ENCODE measurements at places on chromosomes 7 and 10.

DNA sequence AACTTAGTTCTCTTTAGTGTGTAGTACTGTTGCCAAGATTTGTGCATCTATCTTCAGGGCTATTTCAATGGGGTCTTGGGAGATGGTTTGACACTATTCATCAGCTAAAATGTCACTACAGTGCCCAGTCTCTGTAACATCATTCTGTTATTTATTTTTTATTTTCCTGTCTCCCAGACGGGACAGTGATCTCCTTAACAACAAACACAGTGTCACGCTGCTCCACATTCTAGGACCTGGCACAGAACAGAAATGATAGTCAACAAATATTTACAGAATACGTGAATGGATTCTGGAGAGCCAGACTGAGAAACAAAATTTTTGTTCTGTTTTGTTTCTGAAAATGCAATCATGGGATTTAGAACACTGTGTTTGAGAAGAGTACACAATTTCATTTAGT is 937.7 kb upstream of the LRRN3 start:
- no peak for DNase-seq

DNA sequence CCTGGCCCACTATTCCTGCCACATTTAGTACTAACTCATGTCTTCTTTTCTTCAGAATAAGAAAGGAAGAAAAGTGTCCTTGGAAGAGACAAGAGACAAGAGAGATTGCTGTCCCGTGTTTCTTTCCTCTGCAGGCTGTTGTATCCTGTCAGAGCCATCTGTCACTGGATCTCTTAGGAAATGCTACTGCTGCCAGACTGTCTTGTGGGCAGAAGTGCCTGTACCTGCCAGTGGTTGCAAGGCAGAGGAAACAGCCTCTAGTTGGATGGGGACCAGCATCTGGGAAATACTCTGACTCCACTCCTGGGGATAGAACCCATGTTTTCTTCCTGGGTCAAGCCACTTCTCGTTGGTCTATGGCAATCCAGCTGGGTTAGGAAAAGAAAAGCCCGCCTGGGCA is 16.7 kb upstream of the MAP3K8 start:
- no peak for DNase-seq

DNA sequence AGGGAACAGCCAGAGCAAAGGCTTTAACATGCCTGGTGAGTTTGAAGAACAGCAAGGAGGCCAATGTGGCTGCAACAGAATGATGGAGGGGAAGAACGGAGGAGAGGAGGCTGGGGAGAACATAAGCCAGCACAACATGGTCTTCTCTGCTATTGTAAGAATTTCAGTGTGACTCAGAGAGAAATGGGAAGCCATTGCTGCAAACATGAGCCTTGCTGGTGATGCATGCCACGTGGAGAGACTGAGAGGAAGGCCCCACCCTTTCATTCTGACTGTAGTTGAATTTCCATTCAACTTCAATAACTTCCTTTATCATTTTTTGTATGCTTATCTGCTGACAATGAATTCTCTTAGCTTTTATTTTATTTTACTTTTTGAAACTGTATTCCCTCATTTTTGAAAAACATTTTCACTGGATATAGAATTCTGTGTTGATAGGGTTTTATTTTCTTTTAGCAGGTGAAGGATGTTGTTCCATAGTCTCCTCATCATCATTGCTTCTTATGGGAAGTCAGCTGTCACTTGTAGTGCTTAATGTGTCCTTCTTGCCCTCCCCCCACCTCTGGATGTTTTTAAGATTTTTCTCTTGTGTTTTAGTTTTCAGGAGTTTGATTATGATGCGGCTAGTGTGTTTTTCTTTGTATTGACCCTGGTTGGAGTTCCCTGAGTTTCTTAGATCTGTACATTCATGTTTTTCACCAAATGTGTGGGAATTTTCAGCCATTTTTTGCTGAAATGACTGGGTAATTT is 46.4 kb upstream of the LEP start:
- DNase-seq = no peak

- DNase-seq = no peak
Measured at GRCh38 chr10:7672341-7673134, 5.8 kb upstream of the ITIH5 start.

DNA sequence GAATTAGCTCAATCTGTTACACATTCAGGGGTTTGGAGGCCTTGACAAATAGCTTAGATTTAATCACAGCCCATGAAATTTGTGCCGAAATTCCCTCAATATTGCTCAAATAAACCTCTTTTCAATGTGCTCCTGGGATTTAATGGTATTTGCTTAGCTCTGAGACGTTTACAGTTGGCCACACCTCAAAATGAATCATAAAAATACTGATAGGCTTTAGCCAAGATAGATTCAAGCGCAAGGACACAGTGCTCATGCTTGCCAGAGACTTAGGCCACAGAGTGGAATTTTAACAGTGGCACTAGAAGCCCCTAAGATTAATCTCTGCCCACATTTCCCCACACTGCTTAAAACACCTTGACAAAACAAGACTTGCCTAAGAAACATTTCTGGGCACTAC is 2.3 kb upstream of the SEMA3C start:
- no peak for DNase-seq

DNA sequence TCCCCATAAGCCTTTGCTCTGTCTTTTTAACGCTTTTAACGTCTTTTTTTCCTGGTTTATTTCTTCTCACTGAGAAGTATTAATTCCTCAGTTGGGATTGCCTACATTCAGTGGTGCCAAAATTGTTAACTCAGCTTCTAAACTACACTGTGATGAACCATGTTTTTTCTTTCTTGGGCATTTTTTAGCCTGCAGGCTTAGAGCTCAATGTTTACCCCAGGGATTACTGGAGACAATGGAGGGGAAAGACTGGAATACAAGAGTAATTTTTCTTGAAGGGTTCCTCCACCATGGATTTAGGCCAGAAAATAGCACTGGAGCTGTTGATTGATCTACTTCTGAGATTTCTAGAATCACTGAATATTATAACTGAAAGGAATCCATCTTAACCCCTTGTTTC is 19.8 kb downstream of the STAMBPL1 start:
- no peak for DNase-seq

- no peak for DNase-seq
Measured at GRCh38 chr7:30469303-30469702, 9.3 kb downstream of the NOD1 start.

DNA sequence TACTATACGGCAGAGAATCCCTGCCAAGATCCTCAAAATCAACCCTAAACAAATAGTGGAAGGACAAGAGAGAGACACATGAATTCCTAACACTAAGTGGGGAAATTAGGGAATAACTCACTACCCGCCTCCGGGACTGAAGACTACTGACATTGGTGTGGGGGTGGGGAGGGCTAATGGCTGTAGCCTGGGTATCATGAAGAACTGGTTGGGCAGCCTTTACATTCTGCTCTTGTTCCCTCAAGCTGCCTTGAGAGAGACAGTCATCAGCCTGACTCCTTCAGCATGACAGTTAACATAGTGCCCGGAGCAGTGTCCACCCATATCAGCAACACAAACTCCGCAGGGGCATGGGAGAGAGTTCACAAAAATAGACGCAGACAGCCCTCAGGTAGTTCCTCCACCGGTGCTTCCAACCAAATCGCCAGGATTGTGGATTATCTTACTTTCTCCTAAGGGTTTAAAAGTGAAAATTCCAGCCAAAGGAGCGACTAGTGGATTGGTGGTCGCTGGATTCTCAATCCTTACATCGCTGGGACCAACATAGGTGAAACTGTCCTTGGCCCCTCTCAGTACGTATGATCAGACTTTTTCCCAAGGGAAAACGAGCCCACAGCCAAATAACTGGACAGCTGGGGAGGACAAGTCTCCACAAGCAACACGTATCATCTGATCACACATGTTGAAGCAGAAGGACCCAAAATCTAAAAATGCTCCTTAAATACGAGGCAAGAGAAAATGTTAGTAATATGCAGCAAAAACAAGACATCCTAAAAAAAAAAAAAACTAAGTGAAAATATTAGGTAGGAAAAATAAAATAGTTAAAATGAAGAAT is 22.6 kb downstream of the TMEM254 start:
- DNase-seq = no peak

DNA sequence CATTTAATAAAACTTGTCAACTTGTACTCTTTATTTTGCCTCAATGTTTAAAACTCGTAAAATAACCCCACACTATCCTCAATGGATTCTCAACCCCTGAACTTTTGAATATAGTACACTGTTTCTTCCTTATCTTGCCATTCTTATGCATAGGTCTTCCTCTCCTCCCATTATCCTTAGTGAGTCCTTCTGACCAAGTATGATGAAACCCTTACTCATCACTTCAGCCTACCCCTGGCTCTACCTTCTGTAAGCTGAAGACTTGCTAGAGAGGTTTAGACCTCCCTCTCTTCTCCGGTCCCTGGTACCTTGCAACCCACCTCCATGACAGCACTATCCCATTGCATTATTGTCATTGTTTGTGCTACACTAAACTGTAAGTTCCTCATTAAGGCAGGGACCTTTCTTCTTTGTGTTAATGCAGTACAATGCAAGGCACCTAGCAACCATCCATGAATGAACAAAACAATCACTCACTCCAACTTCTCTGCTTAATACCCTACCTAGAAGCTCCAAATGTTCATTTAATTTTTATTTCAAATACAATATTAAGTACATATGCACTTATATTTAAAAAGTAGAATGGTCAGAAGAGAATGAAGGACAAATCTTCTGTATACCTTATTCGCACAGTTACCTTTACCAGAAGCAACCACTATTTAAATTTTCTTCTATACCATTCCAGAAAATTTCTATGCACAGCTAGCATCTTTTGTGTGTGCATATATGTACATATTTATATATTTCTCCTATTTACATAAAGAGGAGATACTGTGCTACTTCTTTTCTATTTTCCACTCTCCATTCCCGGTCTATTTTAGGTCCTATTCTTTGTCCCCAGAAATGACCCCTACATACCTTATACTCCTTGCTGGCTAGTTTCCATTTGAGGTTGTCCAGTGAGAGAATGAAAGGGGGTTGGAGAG is 77.5 kb downstream of the SLC16A9 start:
- no peak for DNase-seq

DNA sequence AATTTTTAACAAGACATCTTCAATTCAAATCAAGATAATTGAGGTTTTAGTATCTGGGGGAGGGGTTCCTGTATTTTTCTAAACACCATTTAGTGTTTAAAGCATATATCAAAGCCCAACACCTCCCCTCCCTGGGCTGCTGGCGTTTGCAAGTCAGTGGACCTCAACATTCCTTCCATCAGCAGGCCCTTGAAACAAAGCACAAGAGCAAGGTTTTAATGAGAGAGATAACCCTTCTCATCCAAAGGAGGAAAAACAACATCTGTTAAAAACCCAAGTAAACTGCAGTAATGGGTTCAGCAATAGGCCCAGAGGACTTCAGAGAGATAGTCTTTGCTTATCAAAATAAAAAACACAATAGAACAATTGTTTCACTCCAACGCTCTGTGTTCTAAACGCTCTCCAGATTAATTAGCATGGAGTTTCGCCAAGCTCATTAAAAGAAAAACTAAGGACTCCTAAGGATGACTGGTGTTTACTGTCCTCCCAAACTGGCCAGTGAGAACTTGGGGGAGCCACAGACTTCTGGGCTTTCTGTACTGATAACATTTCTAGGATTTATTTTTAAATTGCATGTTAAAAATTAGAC is 2.5 kb downstream of the JCAD start:
- DNase-seq = no peak

DNA sequence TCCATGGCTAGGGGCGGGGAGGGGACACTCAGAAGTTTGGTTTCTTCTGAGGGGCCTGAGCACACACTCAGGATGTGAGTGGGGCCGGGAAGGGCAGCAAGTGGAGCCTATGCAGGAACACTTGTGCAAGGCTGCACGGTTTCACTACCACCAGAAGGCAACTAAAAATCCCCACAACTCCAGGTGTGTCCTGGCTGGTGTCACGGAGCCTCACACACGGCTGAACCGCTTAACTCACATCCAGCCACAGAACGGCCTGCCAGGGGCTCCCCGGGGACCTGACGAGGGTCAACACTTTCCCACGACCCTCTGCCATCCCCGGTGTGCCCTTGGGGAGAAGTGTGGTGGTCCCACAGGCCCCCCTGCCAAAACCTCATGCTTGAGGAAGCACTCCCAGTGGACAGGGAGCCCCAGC is 173.9 kb downstream of the ELFN1 start:
- DNase-seq = no peak

- no peak for DNase-seq
Measured at GRCh38 chr7:73308074-73308664, 457 bp downstream of the NSUN5 start.

GRCh38 chr7:103445228-103446048 is 569 bp downstream of the SLC26A5 start:
- peak; percentile 13 for DNase-seq

GRCh38 chr7:12316925-12317324 is 86.7 kb downstream of the VWDE start:
- DNase-seq = peak; percentile 69

DNA sequence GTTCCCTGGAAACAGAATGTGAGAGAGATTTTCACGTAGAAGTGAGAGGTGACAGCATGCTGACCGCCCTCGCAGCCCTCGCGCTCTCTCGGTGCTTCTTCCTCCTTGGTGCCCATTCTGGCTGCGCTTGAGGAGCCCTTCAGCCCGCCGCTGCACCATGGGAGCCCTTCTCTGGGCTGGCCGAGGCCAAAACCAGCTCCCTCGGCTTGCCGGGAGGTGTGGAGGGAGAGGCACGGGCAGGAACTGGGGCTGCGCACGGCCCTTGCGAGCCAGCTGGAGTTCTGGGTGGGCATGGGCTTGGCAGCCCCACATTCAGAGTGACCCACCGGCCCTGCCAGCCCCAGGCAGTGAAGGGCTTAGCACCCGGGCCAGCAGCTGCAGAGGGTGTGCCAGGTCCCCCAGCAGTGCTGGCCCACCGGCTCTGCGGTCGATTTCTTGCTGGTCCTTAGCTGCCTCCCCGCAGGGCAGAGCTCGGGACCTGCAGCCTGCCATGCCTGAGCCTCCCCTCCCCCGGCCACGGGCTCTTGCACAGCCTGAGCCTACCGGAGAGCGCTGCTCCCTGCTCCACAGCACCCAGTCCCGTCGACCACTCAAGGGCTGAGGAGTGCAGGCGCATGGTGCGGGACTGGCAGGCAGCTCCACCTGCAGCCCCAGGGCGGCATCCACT is 888.7 kb upstream of the ZWINT start:
- DNase-seq = no peak

- no peak for DNase-seq
Measured at GRCh38 chr7:74000489-74001149, 27.4 kb upstream of the ELN start.

DNA sequence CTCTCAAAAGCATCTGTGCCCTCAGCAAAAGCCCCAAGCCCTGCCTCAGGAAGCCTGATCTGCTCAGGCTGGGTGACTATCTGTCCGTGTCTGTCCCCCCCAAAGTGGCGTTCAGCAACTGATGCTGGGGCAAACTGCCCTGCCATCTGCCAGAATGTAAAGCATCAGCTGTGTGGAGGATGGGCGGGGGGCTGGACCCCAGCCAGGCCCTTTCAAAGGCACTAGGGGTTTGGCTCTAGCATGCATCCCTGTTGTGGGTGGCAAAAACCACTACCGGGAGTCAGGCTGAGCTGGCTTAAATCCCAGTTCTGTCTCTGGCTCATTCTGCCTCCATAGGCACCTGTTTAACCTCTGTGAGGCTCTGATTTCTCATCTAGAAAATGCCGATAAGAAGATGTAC is 35.5 kb downstream of the GPRIN2 start:
- DNase-seq = no peak
